Caki2 (cell line): ENCODE measurements at places on chromosomes 7 and 10. TPM values are rescaled to one million over a fixed set of nuclear protein-coding genes. Genes with fewer than 3 reads are reported as not detected.

Gene ADIRF
- not detected in 2 replicates for total RNA-seq

DNA sequence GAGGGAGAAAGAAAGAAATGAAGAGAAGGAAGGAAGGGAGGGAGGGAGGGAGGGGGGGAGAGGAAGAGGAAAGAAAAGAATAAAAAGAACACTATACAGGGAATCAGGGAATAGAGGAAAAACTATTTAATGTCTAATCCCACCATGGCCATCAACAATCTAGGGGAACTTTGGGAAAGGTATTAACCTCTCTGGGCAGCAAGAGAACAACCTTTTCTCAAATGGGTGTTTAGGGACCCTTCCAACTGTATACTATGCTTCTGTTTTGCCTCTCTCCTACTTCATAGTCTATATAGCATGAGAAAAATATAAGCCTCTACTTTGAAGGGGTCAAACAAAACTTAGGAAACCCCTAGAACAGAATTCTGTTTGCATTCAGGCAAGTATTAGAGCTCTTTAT, 54.5 kb downstream of the CHCHD3 start:
- DNase-seq: no peak

DNA sequence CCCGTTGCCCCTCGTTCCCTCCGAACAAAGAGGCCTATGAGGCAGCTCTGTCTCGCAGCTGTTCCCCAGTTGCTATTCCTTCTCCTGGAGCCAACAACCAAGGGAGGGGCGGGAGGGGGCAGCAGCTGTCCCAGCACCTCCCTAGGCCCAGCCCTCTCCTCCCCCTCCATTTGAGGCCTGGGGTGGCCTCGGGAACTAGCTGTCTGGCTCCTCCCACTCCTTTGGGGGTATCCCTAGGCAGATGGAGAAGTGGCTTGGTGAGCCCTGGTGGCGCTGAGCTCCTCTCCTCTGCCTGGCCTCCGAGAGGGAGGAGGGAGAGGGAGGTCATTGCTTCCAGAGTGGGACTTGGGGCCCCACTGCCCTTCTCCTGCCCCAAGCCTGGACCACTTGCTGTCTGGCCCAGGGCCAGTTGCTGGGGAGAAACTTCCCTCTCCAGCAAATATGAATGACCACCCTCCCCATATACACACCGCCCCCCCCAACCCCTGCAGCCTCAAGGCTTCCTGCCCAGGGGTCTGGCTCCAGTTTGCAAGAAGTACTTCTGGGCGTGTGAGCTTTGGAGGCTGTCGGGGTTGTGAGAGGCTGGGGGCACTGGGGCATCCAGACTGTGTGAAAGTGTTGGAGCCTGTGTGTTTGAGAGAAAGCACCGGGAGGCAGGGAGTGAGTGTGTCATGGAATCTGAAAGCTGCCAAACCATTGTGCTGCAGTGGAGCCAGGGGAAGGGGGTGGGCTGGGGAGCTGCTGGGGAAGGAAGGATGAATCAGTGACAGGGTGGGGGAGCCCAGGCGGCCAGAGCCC, 3.1 kb downstream of the FLNC start:
- no peak for DNase-seq

DNA sequence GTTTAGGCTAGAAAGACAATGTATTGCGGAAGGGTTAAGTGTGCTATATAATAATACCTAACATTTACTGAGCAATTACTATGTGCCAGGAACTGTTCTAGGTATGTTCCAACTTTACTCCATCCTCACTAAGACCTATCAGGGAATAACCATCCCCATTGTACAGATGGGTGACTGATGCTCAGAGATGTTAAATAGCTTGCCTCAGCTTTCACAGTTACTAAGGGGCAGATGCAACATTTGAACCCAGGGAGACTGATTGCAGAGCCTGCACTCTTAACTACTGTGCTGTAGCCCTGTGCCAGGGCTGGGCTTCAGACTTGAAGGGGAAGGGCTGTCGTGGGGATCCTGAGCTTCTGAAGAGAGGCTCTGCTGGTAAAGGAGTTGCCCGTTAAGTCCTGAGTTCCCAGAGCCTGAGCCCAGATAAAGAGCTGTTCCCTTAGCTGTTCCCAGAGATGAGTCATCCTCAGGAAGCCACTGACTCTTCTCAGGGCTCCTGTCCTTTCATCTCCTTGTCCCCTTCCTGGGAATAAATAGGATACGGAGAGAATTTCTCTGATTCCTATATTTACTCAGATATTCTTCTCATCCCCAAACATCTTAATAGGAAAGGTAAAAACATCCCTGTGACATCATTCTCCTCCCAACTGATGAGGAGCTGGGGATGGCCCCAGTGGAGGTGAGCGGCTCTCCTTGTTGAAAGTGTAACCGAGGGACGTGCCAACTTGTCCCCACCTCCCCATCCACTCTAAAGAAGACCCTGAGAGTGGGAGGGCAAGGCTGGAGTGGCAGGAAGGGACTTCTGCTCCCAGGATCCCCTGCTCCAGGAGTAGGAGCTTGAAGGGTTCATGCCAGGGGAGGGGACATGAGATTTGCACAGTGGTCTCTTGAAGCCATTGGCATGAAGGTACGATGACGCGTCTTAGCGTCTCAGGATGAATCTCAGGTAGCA, 28.0 kb upstream of the HABP2 start:
- DNase-seq: no peak
